NCI-H446 (cell line): ENCODE measurements at places on chromosomes 1 and 21.

- no peak for DNase-seq
Observed at GRCh38 chr1:221100611-221101010, 221.4 kb downstream of the HLX start.

DNA sequence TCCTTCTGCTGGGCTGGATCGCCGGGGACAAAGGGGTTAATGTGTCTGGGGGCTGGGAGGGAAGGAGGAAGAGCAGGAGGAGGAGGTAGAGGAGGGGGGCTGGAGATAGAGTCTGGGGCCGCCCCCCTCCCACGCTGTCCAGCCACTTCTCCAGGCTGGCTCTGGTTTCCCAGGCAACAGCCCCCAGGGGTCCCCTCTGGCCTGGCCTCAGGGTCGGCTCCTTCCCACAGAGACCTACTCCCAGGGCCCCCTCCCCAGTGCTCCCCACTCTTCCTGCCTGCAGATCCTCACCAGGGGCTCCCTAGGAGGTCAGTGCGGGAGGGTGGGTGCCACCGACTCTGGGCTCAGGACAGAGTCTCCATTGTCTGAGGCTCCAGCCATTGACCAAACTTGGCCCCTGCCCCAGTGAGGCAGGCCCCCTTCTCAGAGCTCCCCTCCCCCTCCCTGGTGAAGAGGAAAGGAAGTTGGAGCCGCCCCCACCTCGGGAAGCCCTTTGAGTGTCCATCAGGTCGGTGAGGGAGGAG lies 34.1 kb downstream of the ARHGEF10L start:
- DNase-seq, result no peak

DNA sequence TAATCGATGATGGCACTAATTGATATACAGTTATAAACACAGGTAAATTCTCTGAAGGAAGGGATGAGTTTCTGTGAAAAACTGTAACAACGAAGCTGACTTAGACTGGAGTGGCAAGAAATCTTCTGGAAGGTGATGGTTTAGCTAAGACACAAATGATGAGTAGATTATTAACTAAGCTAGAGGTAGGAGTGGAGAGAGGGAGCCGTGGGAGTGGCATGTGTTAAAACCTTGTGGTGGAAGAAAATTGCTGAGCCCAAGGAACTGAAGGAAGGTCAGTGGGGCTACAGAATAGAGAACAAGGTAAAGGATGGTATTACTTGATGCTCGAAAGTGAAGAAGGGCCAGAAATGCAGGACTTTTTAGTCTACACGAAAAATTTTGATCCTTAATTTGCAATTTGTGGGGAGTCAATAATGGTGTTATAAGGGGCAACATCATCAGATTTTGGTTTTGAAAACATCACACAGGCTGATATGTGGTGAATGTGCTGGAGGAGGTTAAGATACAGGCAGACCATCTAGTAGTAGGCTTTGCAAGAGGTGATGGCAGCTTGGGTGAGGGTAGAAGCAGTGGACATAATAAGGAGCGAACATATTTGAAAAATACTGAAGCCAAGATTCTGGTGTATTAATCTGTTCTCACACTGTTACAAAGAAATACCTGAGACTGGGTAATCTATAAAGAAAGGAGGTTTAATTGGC lies 93.8 kb downstream of the S1PR1 start:
- DNase-seq, result no peak

GRCh38 chr1:173937062-173937461 lies 19.9 kb upstream of the SERPINC1 start:
- no peak for DNase-seq

- DNase-seq, result no peak
Observed at GRCh38 chr1:46449223-46450159, 40.1 kb upstream of the DMBX1 start.

DNA sequence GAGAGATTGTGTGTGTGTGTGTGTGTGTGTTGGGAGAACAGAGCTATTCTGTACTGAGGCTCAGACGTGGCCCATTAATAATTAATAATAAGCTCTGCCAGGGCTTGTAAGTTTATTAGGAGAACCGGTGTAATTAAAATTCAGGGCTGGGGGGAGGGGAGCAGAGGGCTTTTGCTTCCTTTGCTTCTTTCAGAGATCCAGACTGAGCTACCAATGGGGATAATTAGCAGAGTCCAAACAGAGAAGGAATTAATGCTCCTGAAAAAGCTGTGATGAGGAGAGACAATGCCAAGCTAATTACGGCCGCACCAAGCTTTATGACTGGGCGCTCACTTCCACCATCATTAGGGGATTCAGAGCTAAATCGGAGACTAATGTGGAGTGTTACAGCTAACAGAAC lies 4.5 kb downstream of the SYT6 start:
- no peak for DNase-seq

GRCh38 chr21:34754690-34755647 lies 86.2 kb downstream of the CLIC6 start:
- DNase-seq, result no peak

DNA sequence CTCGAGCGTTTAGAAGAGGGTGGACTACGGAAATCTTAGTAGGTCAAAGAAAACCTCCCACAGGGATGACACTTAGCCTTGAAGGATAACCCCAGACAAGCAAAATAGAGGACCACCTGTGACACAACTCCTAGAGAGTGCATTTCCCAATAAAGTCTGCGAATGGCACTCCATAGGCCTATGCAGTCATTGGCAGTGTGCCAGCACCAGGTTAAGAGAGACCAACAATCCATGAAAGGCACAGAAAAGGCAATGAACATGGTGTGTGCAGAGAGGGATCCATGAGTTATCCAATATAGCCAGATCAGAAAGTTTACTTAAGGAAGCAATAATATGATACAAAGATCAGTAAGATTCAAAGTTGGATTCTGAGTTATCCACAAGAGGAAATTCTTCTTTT lies 45.2 kb upstream of the FMO2 start:
- no peak for DNase-seq

GRCh38 chr1:160716013-160716412 lies 4.4 kb upstream of the CD48 start:
- no peak for DNase-seq

GRCh38 chr1:26970810-26971209 lies 10.5 kb upstream of the KDF1 start:
- DNase-seq, result no peak

DNA sequence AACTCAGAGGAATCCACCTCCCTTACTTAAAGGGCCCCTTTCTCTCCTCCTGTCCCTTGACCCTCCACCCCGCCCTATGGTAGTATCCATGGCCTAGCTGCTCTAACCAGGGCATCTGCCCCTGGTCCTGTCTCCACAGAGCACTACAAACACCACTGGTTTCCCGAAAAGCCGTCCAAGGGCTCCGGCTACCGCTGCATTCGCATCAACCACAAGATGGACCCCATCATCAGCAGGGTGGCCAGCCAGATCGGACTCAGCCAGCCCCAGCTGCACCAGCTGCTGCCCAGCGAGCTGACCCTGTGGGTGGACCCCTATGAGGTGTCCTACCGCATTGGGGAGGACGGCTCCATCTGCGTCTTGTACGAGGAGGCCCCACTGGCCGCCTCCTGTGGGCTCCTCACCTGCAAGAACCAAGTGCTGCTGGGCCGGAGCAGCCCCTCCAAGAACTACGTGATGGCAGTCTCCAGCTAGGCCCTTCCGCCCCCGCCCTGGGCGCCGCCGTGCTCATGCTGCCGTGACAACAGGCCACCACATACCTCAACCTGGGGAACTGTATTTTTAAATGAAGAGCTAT lies 1.7 kb downstream of the BTG2 start:
- no peak for DNase-seq

GRCh38 chr1:26690576-26691031 lies 5.2 kb upstream of the ARID1A start:
- peak; percentile 32 for DNase-seq

DNA sequence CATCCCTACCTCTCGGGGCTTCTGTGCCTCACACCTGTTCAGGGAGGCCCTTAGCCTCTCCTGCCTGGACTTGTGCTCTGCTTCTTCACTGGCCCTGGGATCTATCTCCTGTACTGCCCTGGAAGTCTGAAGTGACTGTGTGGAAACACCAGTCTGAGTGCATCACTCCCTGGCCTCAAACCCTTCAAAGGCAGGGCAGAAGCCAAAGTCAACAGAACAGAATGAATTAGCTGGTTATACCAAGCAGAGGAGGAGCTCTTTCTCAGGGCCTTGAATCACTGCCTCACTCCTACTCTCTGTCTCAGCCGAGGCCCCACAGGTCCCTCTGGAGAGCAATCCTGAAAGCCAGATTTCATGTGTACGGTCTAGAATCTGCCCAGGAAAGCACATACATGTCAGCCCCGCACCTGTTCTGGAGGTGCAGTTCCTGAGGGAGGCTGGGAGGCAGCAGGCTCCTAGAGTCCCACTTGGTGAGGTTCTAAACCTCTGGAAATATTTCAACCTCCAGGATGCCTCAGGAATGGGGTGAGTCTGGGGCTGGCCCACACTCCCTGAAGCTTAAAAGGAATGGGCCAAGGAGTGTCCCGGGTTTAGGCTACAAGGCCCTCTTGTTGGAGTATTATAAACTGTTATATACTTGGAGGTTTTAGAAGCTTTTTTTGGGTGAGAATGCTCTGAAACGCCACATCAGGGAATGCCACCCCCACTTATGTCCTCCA lies 98.3 kb downstream of the ABCA4 start:
- no peak for DNase-seq

DNA sequence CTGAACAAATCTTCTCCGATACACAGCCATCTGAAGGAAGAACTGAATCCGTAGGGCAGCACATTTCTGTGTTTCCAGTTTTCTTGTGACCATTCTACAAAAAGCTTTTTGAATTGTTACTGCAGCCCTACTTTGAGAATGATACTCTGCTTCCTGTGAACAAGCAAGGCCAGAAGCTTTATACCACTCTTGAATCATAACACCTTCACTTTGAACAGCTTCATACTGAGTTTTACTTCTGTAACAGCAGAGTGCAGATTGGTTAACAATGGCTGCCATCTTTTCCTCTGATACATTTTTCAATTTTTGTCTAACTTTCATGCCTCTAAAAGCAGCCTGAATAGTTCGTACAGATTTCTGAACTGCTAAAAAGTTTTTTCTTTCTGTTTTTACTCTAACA lies 33.6 kb upstream of the F13B start:
- DNase-seq, result no peak

DNA sequence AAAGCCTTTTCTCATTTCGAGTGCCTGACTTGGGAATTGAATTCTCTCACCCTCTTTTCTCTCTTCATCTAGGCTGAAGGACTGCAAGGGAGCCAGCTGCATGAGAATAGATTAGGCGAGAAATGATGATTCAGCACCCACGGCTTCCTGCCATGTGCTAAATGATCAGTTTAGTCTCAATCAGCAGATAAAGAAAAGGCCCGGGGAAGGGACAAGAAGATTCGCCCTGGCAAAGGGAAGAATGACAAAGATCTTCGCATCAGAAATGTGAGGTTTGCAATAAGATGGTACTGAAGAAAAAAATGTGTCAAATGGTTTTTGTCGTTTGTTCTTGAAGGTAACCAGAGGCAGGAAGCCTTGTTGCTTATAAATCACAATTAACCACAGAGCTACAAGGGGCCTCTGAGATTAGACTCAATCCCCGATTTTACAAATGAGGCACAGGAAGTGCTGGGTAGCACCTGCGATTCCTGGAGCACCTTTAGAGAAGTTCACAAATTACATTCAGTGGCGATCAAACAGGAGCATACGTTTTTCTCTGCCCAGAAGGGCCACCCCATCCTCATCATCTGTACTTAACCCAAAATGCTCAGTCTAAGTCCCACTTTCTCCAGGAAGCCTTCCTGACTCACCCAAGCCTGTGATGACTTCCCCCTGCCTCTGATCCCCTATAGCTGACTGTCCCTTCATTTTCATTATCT lies 183.4 kb downstream of the ZNF281 start:
- no peak for DNase-seq

DNA sequence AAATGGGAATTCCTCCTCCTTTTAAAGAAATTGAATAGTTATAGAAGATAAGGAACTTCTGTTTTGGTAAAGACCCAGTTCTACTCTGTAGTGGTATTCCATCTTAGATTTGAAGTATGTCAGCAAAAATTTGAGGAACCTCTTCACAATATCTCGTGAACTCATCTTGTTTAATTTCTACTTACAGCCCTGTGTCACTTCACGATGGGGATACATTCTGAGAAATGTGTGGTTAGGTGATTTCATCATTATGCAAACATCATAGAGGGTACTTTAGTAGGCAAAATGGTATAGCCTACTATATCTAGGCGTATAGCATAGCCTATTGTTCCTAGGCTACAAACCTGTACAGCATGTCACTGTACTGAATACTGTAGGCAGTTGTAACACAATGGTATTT lies 36.0 kb downstream of the ALG6 start:
- DNase-seq, result no peak

GRCh38 chr1:119647734-119648619 lies at the start of gene ZNF697:
TSS of gene ZNF697 (minus strand) at chr1:119648266. CDS start at chr1:119626100, 22,166 bp downstream.
- peak; percentile 94 for DNase-seq

DNA sequence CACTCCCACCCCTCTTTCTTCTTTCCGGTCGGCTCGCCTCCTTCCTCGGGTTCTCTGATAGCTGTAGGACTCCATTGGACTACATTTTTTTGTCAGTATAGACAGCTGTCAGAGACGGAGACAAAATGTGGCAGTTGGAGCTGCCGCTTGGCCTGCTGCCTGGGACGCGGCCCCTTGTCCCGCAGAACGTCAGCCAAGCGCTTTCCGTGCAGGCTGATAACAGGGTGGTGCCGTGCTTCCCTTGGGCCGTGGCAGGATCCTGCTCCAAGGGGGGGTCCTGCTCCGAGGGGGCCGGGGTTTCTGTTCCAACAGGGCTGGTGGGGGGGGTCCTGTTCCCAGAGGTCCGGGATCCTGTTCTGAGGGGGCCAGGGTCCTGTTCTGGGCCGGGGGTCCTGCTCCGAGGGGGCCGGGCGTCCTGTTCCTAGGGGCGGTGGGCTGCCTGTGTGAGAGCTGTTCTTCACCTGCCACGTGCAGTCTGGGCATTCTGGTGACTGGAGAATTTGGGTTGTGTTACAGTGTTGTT lies 4.9 kb downstream of the SKI start:
- DNase-seq, result peak; percentile 69

- DNase-seq, result no peak
Observed at GRCh38 chr1:156126630-156127534, 12.4 kb downstream of the LMNA start.

GRCh38 chr1:60978421-60979357 lies 103.7 kb upstream of the NFIA start:
- DNase-seq, result no peak

GRCh38 chr1:200895801-200896530 lies 1.3 kb downstream of the INAVA start:
- no peak for DNase-seq

GRCh38 chr1:4494027-4494426 lies 160.4 kb upstream of the AJAP1 start:
- no peak for DNase-seq

DNA sequence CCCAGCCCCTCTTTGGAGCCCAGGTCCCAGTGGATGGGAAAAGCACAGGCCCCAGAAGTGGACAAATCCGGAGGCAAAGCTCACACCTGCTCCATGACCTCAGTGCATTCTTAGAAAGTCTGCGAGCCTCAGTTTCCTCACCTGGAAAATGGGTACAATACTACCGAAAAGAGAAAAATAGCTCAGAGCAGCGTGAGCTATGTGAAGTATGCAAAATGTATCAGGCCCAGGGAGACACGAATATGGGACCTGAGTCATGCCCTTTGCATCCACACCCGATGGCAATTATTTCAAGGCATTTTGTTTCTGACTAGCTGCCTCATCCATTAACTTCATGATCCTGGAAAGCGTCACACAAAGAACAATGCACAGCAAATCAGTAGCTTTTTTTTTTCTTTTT lies 9.2 kb downstream of the ALDH4A1 start:
- DNase-seq, result no peak
